Smooth muscle cell of the umbilical artery (primary cell): ENCODE measurements at places on chromosomes 4 and X. TPM values are rescaled to one million over a fixed set of nuclear protein-coding genes. Genes with fewer than 3 reads are reported as not detected.

Gene FNIP2
- total RNA-seq, result 24.6 and 27.1 TPM in 2 replicates

Gene PRDM8
- total RNA-seq, result 11.9 and 40.7 TPM in 2 replicates

Gene TRO
- total RNA-seq, result 26.7 and 30.3 TPM in 2 replicates

Gene PHF8
- 18.4 and 29.2 TPM in 2 replicates for total RNA-seq

Gene SMARCA5
- total RNA-seq, result 44.8 and 63.2 TPM in 2 replicates

Gene GABRG1
- not detected in 2 replicates for total RNA-seq

Gene RHOH
- under 0.01 TPM in 1 of 2 replicates, not detected in the other for total RNA-seq

Gene UGT2B17
- not detected in 2 replicates for total RNA-seq
